ENCODE measurements at places on chromosomes 11 and 22.

DNA sequence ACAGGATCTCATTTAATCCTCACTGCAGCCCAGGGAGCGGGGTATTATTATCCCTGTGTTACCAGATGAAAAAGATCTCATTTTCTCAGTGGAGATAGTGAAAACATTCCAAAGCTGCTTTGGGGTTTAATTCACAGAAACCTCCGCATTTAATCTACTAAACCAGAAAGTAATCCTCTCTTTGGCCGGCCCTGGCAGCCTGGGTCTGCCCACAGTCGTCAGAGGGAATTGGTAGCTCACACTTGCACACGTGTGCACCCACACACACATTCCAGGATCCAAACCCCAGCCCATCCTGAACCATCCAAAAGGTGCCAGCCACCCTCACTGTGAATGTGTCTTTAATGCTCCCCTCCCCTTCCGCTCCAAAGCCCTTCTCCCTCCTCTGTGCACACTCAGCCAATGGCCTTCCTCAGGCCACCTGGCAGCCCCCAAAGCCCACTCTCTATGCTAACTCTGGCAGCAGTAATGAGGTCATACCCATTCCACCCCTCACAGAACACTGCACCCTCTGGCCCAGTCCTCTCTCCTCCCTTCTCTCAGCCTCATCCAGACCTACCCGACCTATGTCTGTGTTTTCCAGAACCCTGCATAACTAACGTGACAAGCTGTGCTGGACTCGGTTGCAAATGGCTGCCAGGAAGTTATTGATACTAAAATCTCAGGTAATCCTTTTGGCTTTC, 466.2 kb downstream of the SOX6 start:
- DNase-seq, result no peak

GRCh38 chr22:29719899-29720645, at the start of gene CABP7:
Gene CABP7, plus strand, starts transcription at chr22:29720003. Its CDS starts 422 bp downstream, at chr22:29720425.
- no peak for DNase-seq

DNA sequence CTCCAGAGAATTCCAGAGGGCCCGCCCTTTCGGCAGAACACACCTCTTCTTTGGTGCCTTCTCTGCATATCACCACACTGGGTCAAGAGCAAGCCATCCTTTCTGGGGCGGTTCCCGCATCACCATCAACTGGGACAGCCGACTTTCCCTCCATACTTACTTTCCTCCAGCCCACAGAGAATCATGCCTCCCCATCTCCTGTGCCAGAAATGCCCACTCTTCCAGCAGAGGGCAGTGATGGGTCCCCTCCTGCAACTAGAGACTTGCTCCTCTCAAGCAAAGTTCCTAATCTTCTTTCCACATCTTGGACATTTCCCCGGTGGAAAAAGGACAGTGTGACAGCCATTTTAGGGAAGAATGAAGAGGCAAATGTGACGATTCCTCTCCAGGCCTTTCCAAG, 157.7 kb downstream of the C11orf91 start:
- peak; percentile 38 for DNase-seq

DNA sequence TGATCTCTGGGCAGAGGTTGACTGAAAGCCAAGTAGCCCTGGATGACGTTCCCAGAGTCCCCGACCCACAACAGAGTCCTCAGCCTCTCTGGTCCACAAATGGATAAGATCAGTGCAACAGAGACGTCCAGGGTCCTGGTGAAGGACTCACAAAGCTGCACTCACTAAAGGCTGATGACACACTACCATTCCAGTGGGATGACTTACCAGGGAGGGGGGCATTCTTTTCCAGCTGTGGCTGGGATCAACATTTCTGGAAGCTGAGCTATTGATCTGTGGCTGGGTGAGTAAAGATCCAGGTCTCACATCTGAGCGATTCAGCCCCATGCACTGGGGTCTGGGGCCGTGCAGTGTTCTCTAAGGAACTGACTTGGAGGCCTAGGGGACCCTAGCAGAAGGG, 296.2 kb downstream of the NTM start:
- no peak for DNase-seq

DNA sequence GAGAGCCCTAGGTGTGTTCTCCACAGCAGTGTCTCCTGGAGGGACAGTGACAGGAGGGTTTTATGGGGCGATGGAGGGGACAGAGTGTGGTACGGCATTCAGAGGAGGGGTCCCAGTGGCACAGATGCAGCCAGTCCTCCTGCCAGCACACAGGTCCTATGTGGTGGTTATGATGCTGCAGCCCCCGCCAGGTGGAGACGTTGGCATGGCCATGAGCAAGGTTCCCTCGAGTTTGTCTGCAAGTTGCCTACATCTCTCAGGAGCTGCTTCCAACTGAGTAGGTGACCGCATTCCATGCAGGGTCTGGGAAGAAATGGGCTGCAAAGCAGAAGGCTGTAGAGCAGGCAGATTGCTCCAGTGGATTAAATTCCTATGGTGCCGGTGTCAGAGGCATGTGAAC, 646.0 kb downstream of the TBC1D22A start:
- DNase-seq, result no peak

GRCh38 chr11:21258414-21258813, 589.0 kb downstream of the NELL1 start:
- no peak for DNase-seq

DNA sequence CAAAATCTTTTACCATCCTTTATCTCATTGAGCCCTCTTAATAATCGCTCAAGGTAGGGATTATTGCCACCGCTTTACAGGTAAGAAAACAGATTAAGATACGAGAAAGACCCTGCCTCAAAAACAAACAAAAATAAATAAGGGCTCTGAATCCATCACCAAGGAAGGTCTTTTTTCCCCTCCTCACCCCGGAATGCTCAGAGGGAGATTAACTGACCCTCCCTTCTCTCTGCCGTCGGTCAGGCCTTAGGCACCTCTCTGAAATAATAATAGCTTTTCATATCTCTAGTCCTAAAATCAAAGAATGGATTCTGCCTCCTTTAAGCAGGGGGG, 620 bp upstream of the ATG2A start:
- no peak for DNase-seq

DNA sequence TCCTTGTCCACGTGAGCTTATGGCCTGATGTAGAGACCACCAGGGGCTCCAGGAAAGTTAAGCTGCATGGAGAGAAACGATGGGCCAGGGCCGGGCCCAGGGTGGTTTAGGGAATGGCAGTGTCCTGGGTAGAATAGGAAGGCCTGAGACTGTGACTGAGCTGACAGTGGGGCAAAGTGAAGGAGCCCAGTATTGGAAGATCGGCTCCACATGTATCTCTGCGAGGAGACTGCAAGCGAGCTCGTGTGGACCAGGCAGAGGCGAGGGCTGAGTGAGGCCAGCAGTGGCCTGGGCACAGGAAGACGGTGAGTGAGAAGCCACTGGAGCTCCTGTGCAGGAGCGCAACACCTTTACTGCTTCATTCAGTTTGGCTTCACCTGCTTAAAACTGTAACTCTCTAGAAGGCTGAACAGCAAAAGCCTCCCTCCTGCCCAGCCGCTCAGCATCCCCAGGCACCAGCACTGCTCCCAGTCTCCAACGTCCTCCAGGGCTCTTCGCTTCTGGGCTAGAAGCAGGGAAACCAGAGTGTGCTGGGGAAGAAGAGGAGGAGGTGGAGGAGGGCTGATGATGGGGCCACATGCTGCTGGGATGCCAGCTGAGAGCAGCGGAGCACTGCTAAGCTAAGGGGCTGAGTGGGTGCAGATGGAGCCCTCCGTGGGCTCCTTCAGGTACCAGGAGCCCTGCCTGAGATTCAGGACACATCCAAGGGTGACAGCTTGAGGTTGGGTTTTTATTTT, 13.5 kb downstream of the TCIRG1 start:
- DNase-seq, result no peak

GRCh38 chr11:77069336-77069968, 2.7 kb downstream of the CAPN5 start:
- DNase-seq, result no peak

GRCh38 chr11:30046578-30046945, 29.7 kb upstream of the KCNA4 start:
- no peak for DNase-seq

GRCh38 chr11:83571302-83571701, 285.1 kb upstream of the CCDC90B start:
- DNase-seq, result no peak

- no peak for DNase-seq
These were observed 4.6 kb downstream of the DCHS1 start for GRCh38 chr11:6650980-6651379.

DNA sequence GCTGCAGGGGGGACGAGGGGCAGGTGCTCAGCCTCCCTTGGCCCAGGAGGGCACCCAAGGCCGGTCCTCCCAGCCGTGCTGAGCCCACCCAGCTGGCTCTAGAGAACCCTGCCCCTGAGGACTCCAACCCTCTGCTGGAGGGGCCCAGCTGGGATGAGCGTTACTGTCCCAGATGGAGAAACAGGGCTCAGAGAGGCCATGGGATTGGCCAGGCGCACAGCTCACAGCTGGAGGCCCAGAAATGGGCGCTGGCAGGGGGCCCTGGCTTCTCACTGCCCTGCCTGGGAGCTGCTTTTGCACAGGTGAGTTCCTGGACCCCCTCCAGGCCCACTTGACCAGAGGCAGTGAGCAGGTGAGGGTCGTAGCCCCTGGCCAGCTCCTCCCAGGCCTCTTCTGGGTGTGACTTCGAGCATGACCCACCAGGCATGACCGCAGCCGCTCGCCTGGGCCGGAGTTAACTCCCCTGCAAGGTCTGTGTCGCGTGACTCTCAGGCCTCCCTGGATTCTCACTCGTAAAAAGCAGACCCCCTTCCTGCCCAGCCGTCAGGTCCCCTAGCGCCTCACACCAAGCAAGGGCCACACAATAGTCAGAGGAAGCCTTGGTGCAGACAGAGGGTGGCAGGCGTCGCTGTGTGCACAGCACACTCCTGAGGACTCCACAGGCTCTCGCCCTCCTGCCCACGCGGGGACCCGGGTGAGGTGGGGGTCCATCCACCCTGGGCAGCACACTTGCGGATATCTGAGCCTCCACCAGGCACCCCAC, 19.7 kb upstream of the IL17REL start:
- DNase-seq, result no peak

- no peak for DNase-seq
These were observed 45.4 kb upstream of the NTM start for GRCh38 chr11:131324921-131325570.

GRCh38 chr11:24637520-24637919, 140.7 kb downstream of the LUZP2 start:
- no peak for DNase-seq

- no peak for DNase-seq
These were observed 15.7 kb downstream of the ZNF215 start for GRCh38 chr11:6941970-6942369.

DNA sequence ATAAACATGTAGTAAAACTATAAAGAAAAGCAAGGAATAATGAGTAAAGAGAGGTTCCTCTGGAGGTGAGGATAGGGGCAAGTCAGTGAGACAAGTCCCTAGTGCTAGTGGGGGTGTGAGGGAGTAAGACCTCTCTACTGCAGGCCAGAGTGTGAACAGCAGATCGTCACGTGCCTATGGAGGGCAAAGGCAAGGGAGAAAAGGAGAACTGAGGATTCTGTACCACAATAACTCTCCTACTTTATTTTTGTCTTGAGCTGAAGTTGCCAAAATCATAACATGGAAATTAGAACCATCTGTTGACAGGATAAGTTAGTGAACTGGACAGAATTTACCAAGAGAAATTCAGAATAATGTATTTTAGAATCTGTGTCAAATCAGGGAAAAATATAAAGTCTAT, 77.6 kb downstream of the ENTHD1 start:
- DNase-seq, result no peak

DNA sequence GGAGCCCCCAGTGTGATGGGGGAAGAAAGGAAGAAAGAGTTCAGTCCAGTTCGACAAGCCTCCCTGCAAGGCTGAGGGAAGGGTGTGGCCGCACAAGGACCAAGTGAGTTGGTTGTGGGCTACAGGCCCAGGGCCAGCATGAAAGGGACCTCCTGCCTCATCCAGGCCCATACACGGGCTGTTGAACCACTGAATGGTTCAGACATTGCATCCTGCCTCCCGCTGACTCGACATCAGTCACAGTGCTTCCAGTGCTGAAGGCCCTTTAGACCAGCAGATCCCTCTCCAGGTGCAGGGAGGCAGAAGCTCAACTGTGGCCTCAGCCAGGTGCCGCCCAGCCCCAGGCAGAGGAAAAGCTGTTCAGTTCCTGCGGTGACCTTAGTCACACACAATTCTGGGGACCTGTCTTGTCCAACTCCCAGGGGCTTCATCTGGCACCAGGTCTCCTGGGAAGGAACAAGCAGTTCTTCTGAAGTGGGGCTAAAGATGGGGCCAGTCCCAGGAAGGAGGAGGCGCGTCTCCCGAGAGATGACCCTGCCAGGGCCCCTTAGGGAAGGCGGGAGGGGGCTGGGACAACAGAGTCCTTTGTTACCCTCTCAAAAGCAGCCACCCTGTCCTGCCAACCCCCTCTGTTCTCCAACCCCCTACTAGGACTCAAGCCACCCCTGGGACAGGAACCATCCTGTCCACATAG, 6.6 kb downstream of the ARRB1 start:
- DNase-seq, result no peak

DNA sequence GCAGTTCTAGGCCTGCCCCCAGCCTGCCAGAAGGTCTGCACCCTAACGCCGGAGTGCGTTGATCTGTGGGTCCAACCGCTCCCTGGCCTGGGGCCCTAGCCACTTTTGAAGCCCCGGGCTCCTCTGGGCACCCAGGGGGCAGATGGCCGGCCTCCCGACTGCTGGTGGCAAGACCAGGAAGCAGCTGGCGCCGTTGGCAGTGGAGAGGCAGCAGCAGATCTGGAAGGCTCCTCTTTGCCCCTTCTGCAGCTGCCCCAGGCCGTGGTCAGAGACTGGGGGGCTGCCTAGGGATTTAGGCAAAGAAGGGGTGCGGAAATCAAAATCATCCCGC, 445 bp upstream of the VWCE start:
- no peak for DNase-seq

DNA sequence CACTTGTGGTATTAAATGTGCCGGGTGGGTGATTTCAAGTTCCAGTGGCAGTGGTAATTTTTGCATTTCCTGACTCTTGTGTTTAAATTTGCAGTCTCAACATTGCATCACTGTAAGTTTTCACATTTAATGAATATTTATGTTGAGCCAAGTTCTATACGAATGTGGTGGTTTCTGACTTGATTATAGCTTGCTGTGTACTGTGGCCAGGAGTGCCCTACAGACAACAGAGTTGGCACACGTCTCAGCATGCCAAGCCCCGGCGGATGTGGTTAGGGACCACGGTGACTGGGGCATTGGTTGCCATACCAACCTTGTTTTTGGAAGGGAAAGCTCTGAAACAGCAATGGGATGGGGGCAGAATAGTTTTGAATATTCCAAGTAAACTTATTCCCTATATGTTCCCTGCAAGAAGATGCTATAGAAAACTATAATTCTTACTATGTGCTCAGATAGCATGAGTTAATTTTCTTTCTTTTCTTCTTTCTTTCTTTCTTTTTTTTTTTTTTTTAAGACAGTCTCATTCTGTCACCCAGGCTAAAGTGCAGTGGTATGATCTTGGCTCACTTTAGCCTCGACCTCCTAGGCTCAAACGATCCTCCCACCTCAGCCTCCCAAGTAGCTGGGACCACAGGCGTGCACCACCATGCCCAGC, 16.0 kb downstream of the ZNRF3 start:
- no peak for DNase-seq

DNA sequence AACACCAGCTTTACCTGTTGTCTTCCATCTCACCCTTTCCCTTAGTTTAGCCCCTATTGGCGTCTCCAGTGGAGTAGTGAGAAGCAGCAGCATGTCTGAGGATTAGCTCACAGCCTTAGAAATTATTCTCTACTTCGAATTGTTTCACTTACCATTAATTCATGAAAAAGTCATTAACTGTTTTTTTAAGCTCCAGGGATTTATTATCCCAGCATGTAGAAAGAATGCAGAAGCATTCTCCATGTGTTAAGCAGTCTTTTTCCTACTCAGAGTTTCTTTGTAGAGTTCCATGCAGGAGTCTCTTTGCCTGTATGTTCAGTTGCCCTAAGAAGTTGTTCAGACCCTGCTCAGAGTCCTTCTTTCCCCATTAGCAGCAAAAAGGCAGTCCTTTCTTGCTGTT, 137.9 kb upstream of the RASSF10 start:
- DNase-seq, result no peak

All from GM12892 (cell line).